Globus pallidus (tissue), 1 donor: ENCODE measurements at places on chromosomes 3 and 15.

DNA sequence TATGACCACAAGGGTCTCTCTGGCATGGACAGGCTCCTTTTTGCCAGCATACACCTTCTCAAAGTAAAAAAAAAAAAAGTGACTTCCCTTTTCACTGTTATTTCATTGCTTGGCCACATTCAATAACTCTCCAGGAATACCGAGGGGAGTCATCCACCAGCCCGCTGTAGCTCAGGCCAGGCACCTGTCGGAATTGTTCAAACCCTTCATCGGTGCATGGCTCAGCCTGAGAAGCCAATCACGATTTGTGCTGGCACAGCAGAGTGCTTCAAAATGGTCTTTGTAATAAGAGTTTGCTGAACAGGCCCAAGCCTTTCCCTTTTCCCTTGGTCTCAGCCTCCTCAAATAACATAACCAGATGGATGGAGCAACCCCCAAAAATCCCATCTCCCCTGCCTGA is 145.4 kb downstream of the PDZRN3 start:
- DNase-seq, result no peak

DNA sequence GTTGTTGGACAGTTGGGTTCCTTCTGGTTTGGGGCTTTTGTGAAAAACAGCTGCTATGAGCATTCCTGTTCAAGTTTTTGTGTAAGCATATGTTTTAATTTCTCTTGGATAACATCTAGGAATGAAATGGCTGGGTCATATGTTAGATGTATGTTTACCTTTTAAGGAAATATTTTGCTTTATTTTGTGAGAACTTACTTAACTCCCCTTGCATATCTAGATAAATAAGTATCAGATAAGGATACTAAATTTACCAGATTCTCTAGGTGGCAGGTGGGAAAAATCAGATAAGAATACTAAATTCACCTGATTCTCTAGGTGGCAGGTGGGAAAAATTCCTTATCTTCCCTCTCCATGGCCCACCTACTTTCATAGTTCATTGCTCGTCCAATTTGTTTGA is 1.1 kb upstream of the PLS1 start:
- no peak for DNase-seq

DNA sequence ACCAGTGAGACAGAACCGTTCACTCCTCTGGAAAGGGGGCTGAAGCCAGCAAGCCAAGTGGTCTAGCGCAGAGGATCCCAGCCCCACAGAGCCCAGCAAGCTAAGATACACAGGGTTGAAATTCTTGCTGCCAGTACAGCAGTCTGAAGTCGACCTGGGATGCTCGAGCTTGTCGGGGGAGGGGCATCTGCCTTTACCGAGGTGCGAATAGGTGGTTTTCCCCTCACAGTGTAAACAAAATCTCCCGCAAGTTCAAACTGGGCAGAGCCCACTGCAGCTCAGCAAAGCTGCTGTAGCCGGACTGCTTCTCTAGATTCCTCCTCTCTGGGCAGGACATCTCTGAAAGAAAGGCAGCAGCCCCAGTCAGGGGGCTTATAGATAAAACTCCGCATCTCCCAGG is 11.4 kb downstream of the CEP97 start:
- no peak for DNase-seq

- no peak for DNase-seq
These were observed 83.2 kb upstream of the ADAMTSL3 start for GRCh38 chr15:83570756-83571155.

- peak; percentile 47 for DNase-seq
These were observed 13.0 kb downstream of the EFCC1 start for GRCh38 chr3:129014148-129014547.

- no peak for DNase-seq
These were observed 117.2 kb upstream of the LRRC3B start for GRCh38 chr3:26505399-26505798.

DNA sequence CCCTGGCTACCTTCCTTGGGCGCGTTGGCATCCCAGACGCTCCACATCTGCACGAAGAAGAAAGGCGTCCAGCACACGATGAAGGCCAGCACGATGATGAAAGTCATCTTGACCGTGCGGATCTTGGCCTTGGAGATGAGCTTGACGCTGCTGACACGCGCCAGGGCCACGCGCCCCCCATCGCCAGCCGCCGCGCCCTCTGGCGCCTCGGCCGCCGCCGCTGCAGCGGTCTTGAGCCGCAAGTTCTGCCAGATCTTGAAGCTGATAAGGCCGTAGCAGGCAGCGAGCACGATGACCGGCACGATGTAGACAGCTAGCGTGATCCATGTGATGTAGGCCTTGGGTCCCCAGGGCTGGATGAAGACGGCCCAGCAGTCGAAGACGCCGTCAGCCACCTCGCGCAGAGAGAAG is 2.2 kb downstream of the OXTR start:
- DNase-seq, result no peak

GRCh38 chr15:43258781-43259180 is 7.9 kb downstream of the TGM5 start:
- DNase-seq, result no peak

DNA sequence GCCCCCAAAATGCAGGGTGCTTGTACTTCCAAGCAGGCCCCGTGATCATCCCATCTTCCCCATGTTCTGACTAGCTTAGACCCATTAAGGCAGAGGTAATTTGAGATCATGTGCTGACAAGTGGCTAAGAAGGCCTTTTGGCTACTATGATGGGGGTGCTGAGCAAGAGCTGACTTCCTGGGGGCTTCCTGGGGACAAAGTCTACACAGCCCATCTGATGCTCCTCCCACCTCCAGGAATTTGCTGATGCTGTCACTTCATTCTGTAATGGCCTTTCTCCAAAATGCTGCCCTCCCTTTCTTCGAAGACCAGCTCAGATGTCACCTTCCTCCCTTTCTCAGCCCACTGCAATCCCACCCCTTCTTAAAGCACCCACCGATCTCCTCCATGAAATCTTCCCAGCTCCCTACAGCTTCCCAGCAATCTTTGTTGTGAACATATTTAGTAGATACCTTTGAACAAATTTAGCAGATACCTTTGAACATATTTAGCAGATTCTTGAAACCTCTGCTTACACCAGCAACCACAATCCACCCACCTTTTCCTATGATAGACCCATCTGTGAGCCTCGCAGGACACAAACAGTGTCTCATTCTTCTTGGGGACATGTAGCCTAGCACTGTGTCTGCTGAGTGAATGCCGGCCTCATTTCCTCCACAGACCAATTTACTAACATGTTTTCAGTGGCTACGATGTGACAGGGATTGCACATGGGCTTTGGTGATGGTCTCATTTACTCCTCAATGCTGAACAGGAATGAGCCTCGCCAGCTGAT is 223.3 kb downstream of the EPHB1 start:
- DNase-seq, result no peak

GRCh38 chr15:51046799-51047449 is 47.8 kb downstream of the TNFAIP8L3 start:
- DNase-seq, result no peak

- peak; percentile 15 for DNase-seq
These were observed 1.5 kb downstream of the SERPINI1 start for GRCh38 chr3:167736997-167737396.

GRCh38 chr3:101189796-101190195 is 130.6 kb downstream of the IMPG2 start:
- DNase-seq, result no peak

DNA sequence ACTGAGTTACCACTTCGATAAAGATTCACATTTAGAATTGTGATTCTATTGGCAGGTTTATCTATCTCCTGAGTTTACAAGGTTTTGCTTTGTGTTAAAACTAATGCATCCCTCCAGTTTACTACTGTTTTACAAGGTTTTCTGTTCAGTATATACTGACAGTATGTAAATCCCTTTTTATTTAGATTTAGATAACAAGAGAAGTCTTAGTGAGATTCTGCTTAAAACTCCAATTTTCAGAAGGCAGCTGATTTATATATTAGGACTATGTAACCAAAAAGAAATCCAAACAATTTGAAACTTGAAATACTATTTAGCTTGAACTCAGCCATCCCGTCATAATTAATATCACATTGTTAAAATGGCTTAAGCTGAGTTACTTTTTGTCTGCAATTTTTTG is 619.2 kb downstream of the NAALADL2 start:
- DNase-seq, result peak; percentile 24

DNA sequence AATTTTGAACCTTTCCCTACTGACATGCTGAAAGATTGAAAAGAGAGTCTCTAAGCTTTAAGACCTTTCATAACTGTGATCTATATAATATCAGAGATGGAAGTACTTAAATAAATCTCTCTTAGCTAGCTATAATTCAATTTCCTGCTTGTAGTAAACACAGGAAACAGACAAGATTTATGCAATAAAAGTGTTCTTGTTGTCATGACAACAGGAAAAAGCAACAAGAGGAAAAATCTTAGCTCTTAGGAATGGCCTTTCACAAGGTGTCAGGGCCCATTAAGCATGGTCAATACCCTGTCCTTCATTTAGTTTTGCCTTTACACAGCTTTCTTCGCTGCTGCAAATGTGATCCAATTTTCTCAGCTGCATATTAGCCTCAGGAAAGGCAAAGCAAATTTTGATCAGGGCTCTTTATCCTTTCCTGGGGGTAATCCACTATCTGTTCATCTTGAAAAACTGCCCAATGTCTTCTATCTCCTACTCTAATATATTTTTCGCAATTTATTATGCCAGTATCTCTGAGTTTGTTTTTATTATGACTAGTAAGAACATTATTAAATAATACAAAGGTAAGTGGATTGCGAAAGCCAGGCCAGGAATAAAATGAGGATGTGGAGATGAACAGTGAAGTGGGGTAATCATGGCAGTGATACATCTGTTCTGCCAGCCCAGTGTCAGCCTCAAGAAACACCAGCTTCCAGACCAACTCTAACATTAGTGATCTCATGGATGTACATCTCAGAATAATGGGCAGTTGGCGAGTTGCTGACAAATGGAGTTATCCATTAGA is 28.7 kb downstream of the SIDT1 start:
- DNase-seq, result no peak

DNA sequence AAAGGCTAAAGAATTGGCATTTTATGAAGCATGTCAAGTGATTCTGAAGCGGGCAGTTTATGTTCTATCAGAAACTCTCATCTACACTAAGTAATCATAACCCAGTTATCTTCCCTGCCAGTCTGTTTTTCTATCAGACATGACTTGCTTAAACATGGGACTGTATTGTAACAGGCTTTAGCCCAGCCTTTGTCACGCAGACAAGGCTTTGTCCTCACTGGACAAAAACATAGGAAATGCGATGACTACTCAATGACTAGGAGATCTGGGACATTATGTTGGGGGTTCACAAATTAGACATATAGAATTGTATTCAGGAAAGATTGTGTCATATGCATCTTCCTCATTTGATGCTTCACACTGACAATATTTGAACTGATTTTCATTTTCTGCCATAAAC is 115.5 kb downstream of the GADL1 start:
- no peak for DNase-seq

- DNase-seq, result no peak
These were observed 13.4 kb upstream of the TBC1D5 start for GRCh38 chr3:17755836-17756235.

GRCh38 chr3:122890077-122890719 is 95.3 kb downstream of the SLC49A4 start:
- DNase-seq, result peak; percentile 55

GRCh38 chr15:74212494-74212893 is 9.9 kb upstream of the STRA6 start:
- no peak for DNase-seq

DNA sequence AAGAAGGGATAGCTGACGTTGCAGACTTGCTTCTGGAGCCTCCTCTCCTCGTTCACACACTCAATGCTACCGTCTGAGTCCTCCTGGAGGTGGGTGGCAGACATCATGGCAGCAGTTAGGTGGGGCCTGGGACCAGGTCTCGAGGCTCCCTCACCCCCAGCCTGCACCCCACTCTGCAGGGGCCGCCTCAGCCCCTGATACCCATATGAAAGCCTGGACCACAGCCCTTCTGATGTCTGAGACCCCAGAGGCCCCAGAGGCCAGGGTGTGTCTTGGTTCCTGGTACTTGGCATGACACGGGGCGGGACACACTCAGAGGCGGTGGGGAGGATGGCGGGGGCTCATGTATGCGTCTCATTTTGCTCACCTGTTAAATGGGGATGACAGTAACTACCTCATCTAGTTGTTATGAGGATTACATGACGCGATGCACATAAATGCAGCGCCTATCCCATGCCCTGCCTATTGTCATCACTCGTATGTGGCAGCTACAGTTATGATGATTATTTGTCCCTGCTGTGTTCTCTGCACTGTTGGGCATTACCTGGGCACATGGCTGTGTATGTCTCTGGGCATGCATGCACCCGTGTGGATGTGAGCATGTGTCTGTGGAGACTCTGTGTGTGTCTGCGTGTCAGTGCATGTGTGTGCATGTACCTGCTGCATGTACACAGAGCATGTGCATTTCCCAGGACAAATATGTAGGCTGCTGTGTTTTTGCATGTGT is 39.9 kb downstream of the FEM1B start:
- DNase-seq, result no peak

GRCh38 chr3:184773283-184774186 is 38.4 kb upstream of the VPS8 start:
- DNase-seq, result no peak

DNA sequence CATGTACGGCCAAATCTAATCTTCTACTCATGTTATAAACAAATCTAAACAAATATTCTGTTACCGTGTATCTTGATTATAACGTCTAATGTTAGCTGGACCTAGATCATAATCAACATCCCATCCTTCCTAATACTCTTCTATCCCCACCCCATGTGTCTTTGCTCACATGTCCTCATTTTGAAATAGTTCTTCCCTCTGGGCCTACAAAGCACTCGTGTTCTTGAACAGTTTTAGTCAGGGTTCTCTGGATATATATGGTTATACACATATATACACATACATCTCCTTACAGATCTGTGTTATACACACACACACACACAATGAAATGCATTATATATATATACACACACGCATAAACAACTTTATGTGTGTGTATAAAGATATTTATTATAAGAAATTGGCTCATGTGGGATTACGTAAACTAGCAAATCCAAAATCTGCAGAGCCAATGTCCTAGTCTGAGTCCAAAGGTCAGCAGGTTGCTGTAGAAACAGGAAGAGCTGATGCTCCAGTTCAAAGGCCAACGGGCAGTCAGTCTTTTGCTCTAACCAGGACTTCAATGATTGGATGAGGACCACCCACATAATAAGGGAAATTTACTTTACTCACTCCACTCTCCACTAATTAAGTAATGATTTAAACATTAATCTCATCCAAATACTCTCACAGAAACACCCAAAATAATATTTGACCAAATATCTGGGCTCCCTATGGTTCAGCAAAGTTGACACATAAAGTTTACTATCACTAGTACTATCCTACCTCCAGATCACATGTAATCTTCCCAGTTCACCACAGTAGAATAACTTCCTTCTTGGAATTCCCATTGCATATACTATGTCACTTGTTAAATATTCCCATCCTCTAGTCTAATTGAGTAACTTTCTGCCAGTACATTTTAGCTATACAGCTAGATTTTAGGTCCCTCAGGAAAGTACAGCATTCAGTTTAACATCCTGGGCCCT is 450.0 kb downstream of the ROBO1 start:
- DNase-seq, result no peak

DNA sequence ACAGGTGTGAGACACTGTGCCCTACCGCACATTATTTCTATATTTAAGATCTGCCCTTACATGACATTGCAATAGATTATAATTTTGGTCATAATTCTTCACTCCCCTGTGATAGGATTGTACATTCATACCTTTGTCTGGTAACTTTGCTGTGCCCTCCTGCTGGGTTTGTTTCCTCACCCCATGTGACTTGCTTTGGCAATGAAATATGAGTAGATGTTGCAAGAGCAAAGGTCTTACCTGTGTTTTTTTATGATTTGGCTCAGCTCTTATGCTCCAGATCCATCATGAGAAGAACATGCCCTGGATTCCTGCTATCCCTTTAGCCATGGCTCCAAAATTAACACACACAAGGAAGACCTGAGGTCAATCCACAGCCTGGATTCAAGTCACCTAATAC is 137.7 kb upstream of the EOMES start:
- no peak for DNase-seq
